ENCODE measurements at places on chromosomes 16 and 17.

DNA sequence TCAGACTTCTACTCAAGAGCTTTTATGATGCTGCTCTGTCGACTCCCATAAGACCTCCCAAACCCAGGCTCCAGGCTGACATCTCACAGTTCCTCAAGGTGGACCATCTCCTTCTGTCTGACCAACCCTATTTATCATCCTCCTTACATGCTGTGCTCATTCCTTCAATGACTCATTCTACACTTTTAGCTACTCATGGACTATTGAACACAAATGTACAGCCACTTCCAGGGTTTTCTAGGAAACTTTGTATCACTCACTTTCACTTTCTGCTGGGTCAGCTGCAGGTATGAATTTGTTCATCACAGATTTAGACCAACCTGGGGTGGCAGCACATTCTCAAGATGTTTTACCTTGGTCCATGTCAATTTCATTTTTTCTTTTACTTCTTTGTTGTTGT, 162.4 kb upstream of the FAM20A start:
- no peak for DNase-seq

GRCh38 chr16:85124636-85125346, 12.5 kb upstream of the CIBAR2 start:
- DNase-seq: no peak

- DNase-seq: no peak
Observed at GRCh38 chr17:75308732-75309629, 19.7 kb upstream of the SLC25A19 start.

DNA sequence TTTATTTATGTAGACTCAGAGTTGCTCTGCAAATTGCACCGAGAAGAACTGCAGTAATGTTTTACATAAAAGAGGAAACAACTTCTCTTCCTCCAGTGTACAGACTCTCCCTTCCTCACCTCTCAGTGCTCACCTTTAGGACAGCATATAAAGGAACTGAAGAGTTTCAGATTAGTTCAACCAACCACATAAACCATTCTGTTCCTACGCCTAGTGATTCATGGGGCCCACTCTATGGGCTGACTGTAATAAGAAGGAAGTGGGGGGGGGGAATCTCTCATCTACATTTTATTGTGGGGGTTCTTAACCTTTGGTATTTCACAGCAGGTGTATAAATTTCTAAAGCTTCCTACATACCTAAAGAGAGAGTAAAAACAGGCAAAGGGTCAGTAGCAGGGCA, 18.3 kb downstream of the ZSWIM7 start:
- no peak for DNase-seq

DNA sequence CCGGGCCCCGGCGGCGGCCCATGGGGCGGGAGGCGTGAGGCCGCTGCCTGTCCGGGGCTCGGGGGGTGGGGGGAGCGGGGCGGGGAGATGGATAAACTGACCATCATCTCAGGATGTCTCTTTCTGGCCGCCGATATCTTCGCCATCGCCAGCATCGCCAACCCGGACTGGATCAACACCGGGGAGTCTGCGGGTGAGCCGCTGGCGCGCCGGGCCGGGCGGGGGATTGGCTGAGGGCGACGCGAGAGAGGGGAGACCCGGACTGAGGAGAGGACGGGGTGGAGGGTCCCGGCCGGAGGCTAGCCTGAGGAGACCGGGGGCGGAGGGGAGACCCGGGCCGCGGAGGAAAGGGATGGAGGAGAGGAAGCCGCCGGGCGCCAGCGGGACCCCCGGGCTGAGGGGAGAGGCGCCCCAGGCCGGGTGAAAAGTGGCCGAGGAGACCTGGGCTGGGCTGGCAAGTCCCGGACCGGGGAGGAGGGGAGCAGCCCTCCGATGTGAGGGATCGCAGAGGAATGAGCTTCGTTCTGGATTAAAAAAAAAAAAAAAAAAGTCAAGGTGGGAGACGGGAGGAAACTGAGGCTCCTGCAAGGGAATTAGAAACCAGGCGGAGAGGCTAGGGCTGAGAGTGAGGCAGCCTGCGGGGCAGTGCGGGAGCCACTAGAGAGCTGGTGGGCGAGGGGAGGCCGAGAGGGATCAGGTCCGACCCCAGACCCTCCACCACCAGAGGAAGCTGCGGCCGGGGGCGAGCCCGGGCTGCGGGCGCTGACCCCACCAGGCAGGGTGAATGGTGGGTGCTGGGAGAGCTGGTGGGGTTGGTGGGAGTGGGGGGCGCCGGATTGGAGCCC, 526 bp downstream of the MOSMO start:
- no peak for DNase-seq

DNA sequence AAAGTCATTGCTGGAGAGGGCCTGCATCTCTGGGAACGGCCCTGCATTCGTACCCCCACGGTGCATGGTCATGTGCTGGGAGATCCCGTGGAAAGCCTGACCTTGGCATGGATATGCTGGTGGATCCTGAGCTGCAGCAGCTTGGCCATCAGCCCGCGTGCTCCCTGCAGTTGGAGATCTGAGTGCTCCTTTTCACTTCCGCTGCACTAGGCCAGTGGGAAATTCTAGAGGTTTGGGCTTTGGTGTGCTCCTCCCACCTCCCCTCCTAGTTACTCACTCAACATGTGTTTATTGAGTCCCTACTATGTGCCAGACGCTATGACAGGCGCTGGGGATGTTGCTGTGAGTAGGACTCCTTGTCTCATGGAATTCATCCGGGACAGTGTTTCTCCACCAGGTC, 91.1 kb downstream of the RGS9 start:
- no peak for DNase-seq

GRCh38 chr17:80944326-80944725, 47.3 kb upstream of the CHMP6 start:
- DNase-seq: no peak

- DNase-seq: no peak
Observed at GRCh38 chr16:58000706-58001676, at the start of gene USB1. TSS of gene USB1 (plus strand) at chr16:58001407. CDS start at chr16:58001484, 77 bp downstream.

DNA sequence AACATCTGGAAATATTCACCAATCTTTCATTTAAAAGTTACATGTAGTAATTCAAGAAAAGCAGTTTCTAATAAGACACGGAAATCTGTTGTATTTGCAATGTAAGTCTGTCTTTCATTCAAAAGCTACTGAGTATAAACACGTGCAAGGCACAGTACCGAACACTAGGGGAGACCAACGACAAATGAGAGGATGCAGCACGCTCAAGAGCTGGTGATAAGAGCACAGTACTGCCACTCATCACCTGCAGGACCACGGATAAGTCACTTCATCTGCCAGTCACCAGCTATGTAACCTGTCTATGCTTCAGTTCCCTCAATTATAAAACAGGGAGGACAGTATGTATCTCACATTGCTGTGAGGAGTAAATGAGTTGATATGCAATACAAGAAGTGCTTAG, 67.1 kb downstream of the CLEC18A start:
- DNase-seq: no peak

GRCh38 chr17:68600931-68601564, at the start of gene FAM20A:
TSS of gene FAM20A (minus strand) at chr17:68601367. CDS start at chr17:68600666, 701 bp downstream.
- DNase-seq: no peak

- DNase-seq: no peak
Observed at GRCh38 chr17:18009609-18010420, 29.2 kb downstream of the ATPAF2 start.

DNA sequence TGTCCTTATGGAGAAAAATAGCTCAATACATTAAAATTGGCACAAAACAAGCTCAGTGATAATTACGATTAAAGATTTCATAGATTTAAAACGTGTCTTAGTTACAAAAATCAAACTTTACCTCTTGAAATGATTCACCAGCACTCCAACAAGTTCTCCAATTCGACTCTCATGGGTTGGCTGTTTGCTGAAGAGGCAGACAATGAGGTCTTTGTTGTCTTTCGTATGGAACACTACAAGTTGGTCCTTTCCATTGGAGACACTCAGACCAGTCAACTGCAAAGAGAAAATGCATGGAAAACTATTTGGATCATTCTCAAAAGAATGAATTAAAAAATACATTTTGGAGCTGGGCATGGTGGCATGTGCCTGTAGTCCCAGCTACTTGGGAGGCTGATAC, 118.2 kb downstream of the CDK5R1 start:
- DNase-seq: no peak

- DNase-seq: no peak
Observed at GRCh38 chr17:60563743-60564142, 36.2 kb upstream of the PPM1D start.

- DNase-seq: no peak
Observed at GRCh38 chr17:12940699-12941098, 77.1 kb downstream of the ELAC2 start.

- no peak for DNase-seq
Observed at GRCh38 chr16:47395733-47396498, 64.9 kb downstream of the ITFG1 start.

- no peak for DNase-seq
Observed at GRCh38 chr17:2542456-2542855, 30.8 kb upstream of the METTL16 start.

DNA sequence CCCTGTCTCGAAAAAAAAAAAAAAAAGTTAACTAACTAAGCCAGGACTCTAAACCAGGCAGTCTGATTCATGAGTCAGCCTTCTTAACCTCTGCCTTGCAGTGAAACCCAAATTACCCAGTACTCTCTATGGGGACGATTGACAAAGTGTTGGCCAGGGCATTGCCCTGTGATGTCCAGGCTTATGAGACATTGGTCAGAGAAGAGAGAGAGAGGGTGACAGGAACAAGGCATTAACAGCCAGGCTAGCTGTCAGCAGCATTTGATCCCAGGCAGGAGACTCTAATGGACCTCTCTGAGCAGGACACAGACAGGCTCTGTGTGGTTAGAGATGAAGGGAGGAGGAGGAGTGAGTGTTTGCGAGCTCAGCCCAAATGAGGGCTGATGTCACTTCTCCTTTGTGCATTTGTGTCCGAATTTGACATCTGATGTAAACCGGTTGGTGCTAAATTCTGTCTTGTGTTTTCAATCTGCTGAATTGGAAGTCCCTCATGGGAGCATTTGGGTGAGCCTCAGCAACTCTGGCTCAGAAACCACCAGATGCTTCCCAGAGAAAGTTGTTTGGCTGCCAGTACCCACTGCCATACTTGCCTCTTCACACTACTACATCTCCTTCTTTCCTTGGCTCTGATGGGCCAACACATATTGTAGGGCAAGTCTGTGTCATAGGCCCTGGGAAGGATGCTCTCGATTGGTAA, 4.3 kb upstream of the MYL4 start:
- no peak for DNase-seq

GRCh38 chr17:34135841-34136240, 119.2 kb upstream of the CCL2 start:
- DNase-seq: no peak

GRCh38 chr17:34006126-34006525, 249.0 kb upstream of the CCL2 start:
- no peak for DNase-seq

DNA sequence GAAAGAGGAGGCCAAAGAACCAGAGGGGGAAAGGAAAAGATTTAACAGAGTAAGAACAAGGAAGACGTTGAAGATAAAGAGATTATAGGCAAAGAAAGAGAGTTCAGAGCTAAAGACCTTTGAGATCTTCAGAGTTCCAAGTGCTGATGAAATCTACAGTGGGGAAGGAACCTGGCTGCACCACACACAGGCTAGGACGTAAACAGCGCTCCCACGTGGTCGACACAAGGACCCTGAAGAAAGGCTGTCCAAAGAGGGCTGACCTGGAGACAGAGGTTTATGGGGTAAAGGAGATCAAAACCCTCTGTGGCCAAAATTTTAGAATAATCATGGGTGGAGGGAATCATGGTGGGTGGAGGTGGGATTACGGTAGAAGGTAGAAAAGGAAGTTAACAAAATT, 121.6 kb downstream of the PMP22 start:
- no peak for DNase-seq

DNA sequence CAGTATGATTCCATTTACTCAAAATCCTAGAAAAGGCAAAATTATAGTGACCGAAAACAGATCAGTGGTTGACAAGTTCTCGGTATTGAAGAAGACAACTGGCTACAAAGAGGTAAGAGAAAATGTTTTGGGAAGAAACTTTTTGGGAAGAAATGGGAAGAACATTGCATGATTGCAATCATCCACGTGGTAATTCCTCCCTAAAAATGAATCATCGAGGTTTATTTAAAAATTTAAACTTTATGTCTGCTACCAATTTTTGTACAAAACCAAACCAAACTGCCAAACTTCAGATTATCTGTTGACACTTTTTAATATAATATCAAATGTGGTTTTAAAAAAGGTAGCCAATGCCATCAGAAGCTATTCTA, 8.1 kb downstream of the SMURF2 start:
- no peak for DNase-seq

GRCh38 chr17:27756467-27757371, 43.6 kb downstream of the NOS2 start:
- no peak for DNase-seq

- no peak for DNase-seq
Observed at GRCh38 chr17:8153957-8154607, 1.9 kb upstream of the PER1 start.

DNA sequence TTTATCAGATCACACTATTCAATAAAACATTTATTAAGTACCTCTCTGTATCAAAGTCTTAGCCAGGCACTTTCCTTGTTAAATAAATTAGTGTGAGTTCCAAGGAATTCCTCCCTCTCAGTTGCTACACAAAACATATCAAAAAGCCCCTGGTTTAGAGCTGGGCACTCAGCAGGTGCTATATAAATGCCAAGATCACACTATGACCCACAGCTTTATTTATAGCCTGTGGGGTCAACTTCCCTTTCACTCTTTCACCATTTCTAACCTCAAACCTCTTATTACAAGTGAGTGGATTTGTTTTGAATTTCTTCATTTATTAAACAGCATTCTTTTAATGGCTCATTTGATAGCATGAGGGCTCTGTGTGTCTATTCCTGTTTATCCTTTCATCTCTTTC, 112.6 kb upstream of the MPHOSPH6 start:
- no peak for DNase-seq

- DNase-seq: no peak
Observed at GRCh38 chr16:57544124-57544653, 1.7 kb downstream of the ADGRG5 start.

- no peak for DNase-seq
Observed at GRCh38 chr16:24036614-24037013, 200.8 kb downstream of the PRKCB start.

DNA sequence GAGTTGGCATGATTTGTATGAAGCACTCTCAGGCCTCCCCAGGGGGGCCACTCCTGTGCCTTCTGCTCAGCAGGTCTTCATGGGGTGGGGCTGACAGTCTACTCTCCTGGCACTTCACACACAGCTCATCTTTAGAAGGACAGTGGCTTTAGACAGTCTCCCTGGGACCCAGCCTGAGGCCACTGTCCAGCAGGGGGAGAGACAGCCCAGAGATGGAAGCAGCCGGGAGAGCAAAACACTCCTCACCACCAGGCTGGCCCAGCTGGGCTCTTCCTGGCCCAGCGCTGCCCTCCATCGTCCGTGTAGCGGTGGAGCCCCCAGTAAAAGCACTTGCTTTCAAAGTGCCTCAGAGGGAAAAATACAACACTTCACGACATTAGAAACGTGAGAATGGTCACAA, 62.0 kb upstream of the CRHR1 start:
- no peak for DNase-seq

Measured in NCI-H2081 treated with DMSO at 0.1 percent for 48 hours (cell line).